ENCODE measurements at places on chromosomes 2 and 18.

GRCh38 chr18:68150961-68151360 lies 563.9 kb downstream of the TMX3 start:
- DNase-seq = no peak

DNA sequence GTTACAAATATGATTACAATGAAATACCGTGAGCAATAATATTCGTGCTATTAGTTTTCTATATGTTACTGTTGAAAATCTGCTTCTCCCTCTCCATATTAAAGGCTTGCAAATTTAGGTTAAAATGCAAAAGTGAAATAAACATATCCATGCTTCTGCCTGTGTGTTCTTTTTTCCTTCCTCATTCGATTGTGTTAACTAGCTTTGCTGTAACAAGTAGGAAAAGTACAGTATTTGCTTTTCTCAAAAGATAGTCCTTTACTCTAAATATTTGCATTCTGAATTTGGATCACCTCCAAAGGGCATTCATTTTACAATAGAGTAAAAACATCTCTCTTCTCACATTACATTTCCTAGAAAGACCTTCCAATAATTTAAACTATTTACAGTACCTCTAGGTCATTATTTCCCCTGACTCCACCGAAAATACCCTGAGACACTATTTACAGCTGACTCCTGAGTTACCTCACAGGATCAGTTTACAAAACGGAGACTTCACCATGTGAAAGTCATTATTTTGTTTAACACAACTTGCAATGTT lies 835.0 kb upstream of the FANCL start:
- DNase-seq = no peak

DNA sequence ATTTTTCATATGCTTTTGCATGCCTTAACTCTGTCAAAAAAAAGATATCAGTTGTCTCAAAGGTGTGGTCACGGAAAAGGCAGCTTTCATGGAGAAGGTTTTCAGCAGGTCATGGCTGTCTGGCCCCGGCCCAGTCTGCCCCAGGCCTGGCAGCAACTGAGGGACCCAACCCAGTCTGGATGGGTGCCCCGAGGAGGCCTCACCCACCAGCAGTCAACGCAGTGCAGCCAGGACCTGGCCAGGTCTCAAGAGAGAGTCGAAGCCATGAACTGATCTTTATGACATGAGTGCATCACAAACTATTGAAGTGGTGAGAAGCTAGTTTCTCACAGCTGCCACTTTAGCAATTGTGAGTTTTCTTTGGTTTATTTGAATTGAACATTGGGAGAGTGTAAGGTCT lies 7.9 kb downstream of the TUBB6 start:
- no peak for DNase-seq

DNA sequence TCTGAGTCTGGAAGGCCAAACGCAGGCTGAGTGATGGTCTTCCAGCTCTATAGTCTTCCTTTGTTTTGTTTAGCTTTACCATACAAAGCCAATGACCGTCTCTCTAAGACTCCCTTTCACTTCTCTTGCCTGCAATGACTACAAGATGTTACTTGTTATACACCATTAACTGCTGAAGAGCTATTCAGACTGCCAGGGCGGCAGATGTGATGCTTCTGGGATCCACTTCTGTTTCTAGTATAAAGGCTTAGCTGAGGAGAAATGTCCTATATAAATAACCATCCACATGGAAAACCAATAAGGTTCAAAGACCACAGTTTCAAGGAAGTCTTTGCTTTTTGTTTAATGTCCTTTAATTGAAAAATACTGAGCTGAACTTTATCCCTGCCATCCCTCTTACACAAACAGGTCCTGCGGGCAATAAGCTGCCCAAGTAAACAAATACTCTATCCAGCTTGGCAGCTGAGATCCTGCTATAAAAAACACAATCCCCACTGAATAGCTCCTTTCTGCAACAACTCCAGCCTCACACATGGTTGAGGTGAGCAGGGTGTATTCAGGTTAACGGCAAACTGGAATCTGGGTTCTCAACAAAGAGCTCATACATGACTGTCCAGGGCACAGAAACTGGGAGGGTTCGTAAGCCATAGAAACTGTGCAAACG lies 124.6 kb downstream of the VIT start:
- no peak for DNase-seq

- DNase-seq = no peak
These were observed 178.5 kb upstream of the TRIB2 start for GRCh38 chr2:12538138-12538694.

- no peak for DNase-seq
These were observed 18.3 kb downstream of the ZNF892 start for GRCh38 chr2:95225658-95226057.

DNA sequence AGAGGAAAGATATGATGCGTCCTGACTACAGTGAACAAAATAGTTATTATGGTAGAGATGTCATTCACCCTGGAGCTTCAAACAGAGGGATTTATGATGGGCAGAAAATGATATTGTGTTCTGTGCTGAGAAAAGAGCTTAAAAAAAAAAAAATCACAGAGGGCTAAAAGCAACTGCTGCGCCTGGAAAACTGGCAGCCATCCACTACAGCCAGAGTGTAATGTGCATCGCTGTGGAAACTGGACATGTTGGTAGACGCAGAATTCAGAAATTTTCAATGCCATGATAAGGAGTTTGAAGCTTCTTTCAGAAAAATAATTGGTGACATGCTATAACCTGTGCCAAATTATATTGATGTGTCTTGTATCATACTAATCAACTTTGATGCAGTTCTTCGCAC lies 122.9 kb upstream of the SOX11 start:
- DNase-seq = no peak

DNA sequence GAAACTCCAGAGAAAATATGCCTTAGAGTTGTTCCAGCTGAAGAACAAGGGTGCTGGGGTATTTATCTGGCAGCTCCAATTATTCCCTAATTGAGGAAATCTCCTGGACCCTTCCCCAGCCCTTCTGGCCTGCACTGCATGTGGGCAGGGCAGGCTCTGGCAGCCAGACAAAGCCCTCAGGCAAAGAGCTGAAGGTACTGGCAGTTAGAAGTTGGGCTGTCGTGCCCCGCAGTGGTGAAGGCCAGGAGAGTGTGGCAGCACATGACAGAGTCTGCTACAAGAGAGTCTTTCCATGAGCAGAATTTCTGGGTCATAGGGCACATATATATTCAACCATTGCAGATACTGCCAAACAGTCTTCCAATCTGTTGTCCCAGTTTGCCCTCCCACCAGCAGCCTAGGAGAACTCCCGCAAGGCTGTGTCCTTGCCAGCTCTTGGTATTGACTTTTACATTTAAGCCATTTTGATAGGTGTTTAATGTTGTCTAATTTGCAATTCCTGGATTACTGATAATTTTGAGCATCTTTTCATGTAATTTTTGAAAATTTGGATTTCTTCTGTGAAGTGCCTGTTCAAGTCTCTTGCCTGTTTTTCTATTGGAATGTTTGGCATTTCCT lies 26.6 kb downstream of the ONECUT2 start:
- DNase-seq = no peak

DNA sequence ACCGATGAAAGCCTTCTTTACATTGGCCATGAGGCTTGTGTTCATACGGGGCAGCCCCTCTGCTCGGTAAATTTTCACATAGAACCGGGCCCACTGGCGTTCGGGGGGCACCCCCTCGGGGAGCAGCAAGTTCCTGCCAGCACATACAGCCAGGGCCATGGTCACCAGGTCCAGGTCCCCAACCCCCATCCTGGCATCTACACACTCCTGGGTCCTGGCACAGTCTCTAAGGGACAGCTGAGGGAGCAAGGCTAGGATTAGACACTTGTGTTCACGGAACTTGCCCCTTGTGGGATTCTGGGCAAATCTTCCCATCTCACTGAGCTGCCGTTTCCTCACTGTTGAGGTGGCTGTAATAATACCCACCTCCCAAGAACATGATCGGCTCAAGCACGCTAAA lies 5.6 kb upstream of the OTOF start:
- no peak for DNase-seq

- peak; percentile 40 for DNase-seq
These were observed 1.3 kb downstream of the CEP68 start for GRCh38 chr2:65057391-65058052.

DNA sequence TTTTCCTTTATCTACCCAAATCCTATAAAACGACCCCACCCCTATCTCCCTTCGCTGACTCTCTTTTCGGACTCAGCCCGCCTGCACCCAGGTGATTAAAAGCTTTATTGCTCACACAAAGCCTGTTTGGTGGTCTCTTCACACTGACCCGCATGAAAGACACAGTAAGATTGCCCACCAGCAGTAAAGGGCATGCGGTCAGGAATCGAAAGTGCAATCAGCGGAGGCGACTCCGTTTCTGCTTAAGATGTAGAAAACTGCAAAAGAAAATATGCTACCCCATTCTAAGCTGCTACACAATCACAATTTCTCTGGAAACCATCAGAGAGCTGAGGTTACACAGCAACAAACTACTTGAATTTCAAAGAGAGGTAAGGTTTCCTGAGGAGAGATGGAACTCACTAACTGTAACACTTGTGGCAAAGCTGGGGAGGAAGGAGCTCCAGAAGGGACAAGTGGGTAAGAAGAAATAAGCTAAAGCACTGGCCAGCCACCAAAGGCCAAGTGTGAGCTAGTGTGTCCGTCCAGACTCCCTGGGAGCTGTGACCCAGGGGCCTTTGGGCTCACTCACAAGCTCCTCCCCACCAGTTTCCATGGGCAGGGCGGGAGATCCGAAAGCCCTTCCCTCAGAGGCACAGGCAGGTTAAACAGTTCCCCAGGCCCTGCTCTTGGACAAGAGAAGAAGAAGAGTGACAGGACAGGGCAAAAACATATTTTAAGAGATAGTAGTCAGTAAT lies 72.8 kb upstream of the TGFA start:
- peak; percentile 57 for DNase-seq

- DNase-seq = no peak
These were observed 201.0 kb downstream of the SMAD7 start for GRCh38 chr18:48749768-48750167.

DNA sequence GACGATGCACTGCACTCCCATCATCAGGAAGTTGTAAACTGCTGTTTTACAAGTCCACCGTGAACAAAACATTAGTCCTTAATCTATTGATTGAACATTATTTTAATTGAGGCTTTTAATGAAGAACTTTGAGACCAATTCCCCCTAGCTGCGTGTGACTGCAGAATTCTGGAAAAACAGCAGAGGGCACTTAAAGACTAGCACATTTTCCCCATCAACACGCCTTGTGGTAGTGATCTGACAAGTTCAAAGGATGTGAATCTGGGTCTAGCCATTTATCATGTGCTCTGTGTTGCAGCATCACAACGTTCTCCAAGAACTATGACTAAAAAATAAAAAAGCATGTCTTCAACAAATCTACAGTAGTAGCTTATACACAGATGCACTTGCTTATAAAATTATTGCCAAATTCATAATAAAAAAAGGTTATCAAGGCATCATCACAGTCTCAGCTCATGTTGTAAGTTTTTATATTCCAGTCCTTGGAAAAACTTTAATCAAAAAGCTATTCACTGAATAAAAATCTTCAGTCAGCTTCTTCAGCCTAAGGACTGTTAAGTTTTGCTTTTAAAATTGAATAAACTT lies 35.8 kb downstream of the SKOR2 start:
- peak; percentile 84 for DNase-seq

- DNase-seq = peak; percentile 53
These were observed 24.8 kb downstream of the RUFY4 start for GRCh38 chr2:218093879-218094278.

DNA sequence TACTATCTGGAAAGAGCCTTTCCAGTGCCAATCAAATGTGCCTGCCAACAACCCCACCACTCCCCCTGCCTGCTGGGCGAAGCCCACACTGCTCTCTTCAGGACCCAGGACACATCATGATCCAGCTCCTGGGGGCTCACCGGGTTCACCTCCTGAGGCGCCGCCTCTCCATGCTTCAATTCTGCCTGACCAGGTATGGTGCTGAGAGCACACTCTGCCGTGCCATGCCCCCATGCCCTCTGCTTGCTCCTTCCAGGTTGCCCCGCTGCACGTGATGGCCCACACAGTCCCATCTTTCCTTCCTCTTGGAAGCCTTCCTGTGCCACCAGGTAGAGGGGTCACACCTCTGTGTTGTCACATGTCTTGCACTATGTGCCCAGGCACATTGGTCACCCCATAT lies 47.5 kb downstream of the ASB18 start:
- DNase-seq = no peak

DNA sequence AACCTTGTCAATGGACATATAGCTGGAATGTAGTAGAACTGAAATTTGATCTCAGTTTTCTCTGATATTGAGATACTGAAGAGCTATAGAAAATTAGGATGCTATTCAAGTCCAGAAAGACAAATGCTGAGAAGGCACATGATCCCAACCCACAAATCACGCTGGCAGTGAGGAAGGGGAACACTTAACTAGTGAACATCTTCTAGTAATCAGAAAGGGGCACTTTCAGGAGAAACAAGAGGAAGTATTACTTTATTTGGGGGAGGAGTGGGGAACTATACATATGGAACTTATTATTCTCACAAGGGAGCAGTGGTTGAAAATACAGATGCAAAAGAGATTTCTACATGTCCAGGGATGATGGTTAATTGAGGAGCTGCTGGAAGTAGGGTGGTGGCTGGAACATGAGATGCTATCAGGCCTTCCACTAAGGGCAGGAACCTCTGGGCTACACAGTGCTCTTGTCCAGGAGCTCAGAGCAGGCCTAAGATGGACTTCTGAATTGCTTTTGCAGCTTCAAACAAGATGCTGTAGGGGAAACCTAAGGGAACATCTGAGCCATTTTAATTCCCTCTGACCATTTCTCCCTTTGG lies 79.3 kb downstream of the TGFA start:
- no peak for DNase-seq

GRCh38 chr2:22887845-22888244 lies 497.1 kb upstream of the KLHL29 start:
- DNase-seq = no peak

GRCh38 chr2:103789381-103790095 lies 1027.7 kb downstream of the TMEM182 start:
- DNase-seq = peak; percentile 76

GRCh38 chr2:196165016-196165415 lies 6.4 kb downstream of the STK17B start:
- peak; percentile 14 for DNase-seq

- no peak for DNase-seq
These were observed 52.7 kb upstream of the SLC14A1 start for GRCh38 chr18:45671321-45671720.

- DNase-seq = peak; percentile 91
These were observed 12.0 kb upstream of the DARS1 start for GRCh38 chr2:135997380-135997779.

DNA sequence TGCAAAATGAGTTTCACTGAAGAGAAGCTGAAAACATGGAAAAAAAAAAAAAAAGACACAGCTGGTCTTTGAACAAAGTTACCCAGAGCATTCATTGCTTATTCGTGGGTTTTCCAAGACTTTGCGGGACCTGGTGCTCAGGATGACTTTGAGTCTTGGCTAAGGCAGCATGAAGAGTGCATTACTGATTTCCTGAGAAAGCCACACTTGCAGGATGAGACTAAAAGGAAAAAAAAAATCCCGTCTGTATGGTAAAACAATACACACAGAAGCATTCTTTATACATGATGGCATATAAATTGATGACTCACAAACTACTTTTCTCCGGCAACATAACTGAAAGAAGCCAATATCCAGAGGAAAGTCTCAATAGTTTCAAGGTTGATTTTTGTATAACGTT lies 195.4 kb downstream of the SPP2 start:
- DNase-seq = no peak

All from GM23338 (cell line).